IMR-90 (cell line): ENCODE measurements at places on chromosomes 4 and X.

DNA sequence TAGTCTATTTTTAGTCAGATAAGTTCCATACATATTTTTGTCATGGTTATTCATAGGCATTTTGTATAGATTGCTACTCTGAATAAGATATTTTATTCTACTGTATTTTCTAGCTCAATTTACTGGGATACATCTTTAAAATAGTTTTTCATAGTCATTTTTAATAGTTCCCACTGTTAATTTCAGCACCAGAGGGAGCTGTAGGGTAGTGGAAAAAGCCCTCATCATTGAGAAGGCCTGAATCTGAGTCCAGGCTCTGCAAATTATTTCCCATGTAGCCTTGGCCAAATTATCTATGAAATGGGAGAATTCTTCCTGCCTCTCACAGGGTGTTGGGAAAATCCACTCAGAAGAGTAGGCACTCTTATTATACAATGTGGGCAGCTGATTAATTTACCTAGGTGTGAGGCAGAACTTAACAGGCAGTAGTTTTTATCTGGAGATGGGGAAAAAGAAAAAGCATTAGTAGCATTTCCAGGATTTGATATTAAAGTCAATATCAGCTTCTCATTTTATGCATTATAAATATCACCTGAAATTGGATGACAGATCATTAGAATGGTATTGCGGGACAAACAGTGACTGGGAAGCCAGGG, 102.9 kb upstream of the PAQR3 start:
- DNase-seq: peak; percentile 22

GRCh38 chr4:11344916-11345315, 83.8 kb downstream of the HS3ST1 start:
- no peak for DNase-seq

- DNase-seq: no peak
Measured at GRCh38 chrX:14712096-14712495, 160.8 kb downstream of the FANCB start.

DNA sequence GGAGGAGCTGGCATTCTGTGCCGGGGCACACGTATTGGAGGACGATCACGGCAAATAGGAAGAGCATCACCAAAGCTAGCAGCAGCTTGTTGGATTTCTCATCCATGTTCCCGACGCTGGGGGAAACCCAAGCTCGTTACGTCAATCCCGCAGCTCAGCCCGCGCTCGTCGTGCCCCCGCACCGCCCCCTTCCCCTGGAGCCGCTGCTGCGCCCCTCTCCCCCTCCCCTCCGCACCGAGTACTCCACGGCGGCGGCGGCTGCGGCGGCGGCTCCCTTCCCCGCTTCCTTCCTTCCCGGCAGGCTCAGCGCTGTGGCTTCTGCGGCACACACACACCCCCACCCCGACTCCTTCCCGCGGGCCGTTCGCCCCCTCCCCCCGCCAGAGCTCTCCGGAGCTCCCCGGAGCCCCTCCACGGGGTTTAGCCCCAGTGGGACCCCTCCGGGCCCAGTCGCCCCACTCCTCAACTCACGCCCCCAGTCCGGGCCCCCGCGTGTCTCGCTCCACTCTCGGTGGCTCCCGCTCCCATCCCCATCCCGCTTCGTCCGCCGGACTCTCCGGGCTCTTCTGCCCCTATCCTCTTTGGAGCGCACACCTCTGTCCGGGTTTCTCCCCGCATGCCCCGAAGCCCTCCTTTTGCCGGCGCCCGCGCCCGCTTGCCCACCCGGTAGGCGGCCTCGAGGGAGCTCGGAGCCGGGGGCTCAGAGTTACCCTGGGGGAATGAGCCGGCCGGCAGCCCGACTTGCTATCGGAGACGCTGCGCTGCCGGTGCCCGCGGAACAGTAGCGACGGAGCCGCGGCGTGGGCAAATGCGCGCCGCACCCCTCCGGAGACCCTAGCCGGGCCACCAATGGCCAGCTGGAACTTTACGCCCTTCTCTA, 978 bp downstream of the HS6ST2 start:
- no peak for DNase-seq

GRCh38 chr4:77434299-77435092, 171.1 kb upstream of the CXCL13 start:
- no peak for DNase-seq

DNA sequence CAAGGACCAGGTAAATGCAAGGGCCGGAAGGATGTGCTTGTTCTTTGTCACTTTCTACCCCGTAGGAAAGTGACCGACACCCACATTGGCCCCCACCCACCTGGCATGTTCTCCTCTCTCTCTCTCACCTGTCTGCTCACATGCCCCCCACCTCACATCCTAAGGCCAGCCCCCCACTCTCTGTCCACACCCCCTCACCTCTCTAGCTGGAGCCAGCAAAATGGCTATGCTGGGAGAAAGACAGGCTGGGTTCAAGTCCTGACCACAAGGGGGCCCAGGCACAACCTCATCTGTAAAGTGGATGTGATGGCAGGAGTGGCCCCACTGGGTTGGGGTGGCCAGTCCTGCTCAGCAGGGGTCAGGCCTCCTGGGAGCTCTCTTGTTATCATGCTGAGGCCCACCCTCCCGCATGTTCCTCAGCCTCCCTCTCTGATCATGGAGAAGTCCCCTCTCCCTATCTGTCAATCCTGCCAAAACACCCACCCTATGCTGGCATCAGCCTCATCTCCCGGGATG, 1.7 kb upstream of the PPP2R2C start:
- no peak for DNase-seq

GRCh38 chr4:81378386-81378785, 93.3 kb downstream of the RASGEF1B start:
- no peak for DNase-seq

- peak; percentile 84 for DNase-seq
Measured at GRCh38 chr4:4333265-4333706, 43.2 kb downstream of the ZBTB49 start.

DNA sequence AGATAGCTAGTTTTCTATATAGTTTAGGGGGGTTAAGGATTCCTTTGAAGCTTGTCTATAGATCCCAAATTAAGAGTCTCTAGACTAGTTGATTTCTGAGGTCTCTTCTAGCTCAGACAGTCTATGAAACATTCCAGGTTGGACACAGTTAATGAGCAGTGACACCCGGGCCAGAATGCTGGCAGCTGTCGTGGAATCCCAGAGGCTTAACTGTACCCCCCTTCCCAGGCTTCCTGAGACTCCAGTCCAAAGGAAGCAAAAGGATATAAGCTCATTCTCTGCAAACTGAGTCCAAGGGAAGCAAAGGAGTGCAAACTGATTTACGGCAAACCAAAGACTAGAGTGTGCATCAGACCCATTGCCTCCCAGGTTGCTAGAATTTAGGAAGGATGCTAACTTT, 62.9 kb downstream of the DCX start:
- DNase-seq: no peak

GRCh38 chr4:163622379-163623035, 128.0 kb downstream of the TMA16 start:
- no peak for DNase-seq

DNA sequence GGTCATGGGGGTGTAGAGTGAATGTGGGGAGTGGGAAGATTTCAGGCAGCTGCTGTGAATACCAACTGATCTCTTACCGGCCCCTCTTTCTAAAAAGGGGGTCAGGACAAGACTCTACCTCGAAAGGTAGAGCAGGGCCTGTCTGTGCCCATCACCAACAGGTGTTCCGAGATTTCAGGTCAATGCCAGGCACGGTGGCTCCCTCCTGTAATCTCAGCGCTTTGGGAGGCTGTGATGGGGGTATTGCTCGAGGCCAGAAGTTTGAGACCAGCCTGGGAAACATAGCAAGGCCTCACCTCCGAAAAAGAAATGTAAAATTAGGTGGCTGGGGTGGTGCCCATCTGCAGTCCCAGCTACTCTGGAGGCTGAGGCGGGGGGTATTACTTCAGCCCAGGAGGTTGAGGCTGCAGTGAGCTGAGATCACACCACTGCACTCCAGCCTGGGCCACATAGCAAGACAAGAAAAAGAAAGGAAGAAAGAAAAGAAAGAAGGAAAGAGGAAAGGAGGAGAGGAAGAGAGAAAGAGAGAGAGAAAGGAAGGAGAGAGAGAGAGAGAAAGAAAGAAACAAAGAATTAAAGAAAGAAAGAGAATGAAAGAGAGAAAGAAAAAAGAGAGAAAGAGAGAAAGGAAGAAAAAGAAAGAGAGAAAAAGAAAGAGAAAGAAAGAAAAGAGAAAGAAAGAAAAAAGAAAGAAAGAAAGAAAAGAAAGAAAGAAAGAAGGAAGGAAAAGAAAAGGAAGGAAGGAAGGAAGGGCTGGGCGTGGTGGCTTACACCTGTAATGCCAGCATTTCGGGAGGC, 50.1 kb downstream of the CRLF2 start:
- no peak for DNase-seq

DNA sequence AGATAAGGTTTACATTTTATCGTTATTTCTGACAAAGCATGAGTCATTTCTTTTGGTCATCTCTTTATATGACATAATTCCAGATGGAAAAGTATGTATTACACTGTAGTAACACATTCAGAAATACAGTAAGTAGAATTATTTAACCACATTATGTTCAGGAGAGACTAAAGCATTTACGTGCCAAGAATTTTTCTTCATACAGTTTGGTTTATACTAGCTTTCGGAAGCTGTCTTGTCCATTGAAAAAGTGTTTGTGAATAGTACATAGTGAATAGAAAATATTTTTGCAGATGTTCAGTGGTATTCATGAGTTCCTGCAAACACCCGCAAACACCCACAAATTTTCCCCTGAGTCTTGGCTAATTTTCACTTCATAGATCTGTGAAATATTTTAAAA, 1033.0 kb upstream of the INTU start:
- DNase-seq: peak; percentile 62

DNA sequence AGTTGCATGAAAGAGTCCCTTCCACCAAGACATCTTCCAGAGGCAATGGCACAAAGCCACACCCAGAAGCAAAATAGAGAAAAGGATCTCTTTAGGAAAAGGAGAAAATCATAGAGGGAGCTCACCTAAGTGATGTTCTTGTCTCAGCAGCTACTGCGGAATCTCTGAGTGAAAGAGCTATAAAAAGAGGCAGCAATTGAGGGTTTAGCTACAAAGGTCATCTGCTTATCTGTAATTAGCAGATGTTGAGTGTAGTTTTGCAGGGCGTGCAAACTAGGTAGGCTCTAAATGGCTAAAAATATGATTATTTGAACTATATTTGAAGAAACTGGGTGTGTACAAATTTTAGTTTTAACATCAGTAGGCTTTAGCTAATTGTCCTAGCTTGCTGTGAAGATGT, 276.0 kb downstream of the HS3ST1 start:
- no peak for DNase-seq

GRCh38 chr4:101349801-101350064, 2.4 kb upstream of the PPP3CA start:
- DNase-seq: no peak

GRCh38 chr4:5709207-5709575, 832 bp upstream of the EVC2 start:
- no peak for DNase-seq

- DNase-seq: no peak
Measured at GRCh38 chr4:100486496-100486895, 31.3 kb downstream of the EMCN start.

DNA sequence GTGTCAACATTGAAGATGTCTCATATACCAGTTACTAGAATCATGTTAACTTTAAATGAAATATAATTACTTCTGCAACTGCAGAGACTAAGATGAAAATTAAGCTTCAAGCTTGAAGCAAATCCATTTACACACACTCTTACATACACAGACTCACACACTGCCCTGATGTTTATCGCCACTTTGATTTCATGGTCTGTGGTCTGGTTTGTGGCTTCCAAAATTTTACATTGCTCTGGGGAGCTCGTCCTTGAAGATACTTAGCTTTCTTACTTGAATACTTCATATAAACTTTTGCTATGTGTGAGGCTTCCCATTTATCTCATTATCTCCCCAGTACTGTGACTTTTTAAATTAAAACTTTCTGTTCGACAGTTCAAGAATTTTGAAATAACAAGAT, 35.8 kb downstream of the ARHGEF38 start:
- no peak for DNase-seq

DNA sequence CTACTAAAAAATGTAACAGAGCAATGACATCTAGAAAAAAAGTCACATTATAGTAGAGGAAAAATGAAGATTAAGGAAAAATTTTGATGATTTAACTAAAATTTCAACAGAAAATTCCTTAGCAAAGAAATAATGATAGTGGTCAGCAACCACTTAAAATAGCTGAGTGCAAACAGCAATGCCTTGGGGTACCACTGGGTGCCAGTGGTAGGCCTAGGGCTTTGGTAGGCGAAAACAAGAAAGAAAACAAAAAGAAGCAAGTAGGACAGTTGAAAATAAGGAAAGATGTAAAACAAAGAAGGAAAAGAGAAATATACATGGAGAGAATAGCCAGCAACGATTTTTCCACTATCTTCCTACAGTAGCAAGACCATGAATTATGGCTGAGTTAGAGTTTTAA, 313.5 kb upstream of the IRS4 start:
- DNase-seq: no peak

- DNase-seq: no peak
Measured at GRCh38 chr4:33104273-33104672, 2384.1 kb downstream of the PCDH7 start.

- no peak for DNase-seq
Measured at GRCh38 chr4:59127006-59127405, 2016.8 kb upstream of the IGFBP7 start.

GRCh38 chr4:120673696-120674095, 248.8 kb downstream of the PRDM5 start:
- DNase-seq: no peak

- peak; percentile 15 for DNase-seq
Measured at GRCh38 chrX:24020306-24020876, 6.6 kb downstream of the KLHL15 start.

DNA sequence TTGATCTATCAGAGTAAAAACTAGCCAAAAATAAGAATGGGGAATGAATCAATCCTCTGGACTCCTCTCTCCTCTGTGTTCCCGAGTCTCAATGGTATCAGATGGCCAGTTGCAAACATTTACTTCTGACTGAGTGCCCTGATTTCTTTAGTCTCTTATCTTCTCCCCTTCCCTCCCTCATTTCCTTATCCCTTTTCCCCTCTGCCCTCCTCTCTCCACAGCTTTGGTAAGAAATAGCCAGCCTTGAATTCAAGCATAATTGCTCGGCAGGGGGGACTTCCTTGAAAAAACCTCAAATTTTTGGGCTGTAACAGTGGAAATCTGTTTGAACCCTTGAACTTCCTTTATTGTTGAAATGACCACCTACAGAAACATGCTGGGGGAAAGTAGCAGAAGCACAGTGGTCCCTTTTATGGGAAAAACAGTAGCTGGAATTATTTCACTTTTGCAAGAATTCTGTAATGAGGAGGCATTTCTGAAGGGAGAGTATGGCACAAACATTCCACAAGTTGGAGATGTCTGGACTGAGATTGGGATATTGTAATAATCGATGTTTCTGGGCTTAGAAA, 40.3 kb downstream of the NHS start:
- DNase-seq: no peak

DNA sequence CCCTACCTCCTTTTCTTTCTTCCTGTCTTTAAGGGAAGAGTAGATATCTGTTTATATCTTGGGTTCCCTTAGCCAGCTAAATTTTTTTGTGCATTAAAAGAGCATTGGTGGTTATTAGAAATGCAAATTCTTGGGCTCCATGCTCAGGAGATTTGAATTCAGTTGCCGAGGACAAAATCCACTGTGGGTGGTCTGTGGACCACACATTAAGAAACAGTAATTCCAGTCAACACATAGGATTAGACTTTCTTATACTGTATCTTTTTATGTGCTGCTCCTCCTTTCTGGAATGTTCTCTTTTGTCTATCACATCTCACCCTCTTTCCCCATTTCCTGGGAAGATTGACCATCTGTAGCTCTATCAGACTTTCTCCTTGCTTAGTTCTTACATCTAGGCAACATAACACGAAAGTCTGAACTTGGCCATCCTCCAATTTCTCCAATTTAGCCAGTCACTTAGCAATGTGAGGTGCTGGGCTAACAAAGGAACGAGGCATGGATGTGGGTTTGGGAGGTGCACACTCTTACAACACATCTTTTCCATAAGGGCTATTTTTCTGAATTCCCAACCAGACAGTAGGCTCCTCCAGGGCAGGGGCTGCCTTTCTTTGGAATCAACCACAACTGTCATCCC, 5.3 kb upstream of the PDLIM3 start:
- no peak for DNase-seq
